ENCODE measurements at places on chromosomes 4 and X. TPM values are rescaled to one million over a fixed set of nuclear protein-coding genes. Genes with fewer than 3 reads are reported as not detected.

GRCh38 chrX:53072418-53073114, 9.6 kb upstream of the TSPYL2 start:
- DNase-seq, result no peak

- no peak for DNase-seq
Measured at GRCh38 chr4:176451443-176451842, 131.7 kb downstream of the SPCS3 start.

- DNase-seq, result no peak
Measured at GRCh38 chr4:119523399-119523798, 105.2 kb downstream of the PDE5A start.

DNA sequence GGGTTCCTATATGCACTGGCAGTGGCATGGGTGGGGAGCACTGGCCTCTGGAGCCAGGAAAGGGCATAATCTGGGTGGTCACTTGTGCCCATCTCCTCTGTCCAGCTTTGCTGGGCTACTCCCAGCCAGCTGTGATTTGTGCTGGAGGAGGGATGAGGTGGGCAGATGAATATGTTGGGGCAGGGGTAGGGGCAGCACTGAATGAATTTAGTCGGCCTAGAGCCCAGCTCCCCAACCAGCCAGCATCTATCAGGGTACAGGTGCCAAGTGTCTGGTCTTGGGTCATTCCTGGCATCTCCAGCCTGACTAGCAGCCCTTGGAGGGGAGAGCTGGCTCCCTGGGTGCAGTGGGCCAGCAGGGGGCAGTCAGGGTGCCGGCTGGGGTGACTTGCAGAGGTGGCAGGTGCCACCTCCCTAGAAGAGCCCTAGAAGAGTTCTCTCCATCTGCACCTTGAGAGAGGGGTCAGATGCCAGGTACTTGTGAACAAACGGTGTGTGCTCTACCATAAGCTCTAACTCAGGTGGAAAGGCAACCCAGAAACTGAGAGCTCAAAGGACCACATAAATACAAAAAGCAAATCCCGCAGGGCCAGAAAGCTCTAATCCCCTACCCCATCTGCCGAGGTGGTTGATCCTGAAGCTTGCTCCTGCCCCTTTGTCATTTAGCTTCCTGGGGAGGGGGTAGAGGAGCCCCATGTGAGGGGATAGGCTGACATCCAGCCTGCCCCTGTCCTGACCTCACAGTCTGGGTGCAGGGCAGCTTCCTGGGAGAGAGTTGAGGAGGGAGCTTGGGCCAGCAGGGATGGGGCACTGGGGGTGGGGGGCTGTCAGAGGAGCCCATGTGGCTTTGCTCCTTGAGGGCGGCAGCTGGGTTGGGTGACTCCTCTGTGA, 2.2 kb downstream of the SORCS2 start:
- peak; percentile 39 for DNase-seq

DNA sequence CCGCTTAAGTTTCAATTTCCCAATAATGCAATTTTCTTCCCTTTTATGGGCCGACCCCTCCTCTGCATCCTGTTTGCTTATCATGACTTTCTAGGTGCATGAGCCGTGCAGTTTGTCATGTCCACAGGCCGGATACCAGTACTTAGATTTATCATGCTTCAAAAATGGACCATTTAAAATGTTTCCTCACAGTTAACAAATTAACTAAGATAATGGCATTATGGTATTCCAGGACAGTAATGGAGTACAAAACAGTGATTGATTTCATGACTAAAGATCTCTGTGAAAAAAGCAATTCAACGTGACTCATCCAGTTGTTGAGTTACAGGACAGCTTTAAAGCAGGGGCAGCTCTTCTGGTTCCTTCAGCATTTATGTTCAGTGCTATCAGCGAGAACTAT, 23.0 kb downstream of the SNX25 start:
- no peak for DNase-seq

DNA sequence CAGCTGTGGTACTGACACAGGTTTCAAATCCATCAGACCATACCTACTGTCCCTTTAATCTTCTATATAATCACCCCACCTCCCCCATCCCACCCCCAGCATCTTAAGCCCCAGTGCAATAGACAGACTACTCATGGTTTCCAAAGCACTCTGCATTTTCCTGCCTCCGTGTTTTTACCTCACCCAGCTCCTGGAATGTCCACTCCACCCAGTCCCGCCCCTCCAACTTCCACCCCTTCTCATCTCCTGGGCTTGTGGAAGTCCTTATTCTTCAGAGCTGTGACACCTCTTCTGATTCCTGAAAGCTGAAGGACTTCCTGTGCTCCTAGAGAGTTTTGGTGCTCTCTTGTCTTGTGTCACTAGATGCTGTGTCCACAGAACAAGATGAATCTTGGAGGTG, 94.3 kb downstream of the EFNB1 start:
- no peak for DNase-seq

DNA sequence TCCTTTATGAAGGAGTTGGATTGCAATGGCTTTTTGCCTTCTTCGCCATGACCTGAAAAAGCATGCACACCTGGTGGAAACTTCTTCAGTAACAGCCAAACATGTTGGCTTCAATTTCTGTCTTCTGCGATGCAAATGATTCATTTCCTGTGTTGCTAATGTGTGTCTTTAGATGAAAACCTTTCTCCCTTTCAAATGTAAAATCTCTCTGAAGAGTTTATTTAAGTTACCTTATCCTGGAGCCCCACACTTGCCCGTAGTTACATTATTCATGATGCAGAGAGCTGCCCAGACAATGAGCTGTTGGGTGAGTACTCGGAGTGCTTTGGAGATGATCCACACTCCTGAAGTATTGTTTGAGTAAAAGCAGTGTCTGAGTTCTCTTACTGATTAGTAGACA, 1100.9 kb downstream of the RPA4 start:
- no peak for DNase-seq

GRCh38 chr4:144289667-144290428, 149.3 kb upstream of the GYPA start:
- DNase-seq, result no peak

GRCh38 chrX:153687121-153688039, at the start of gene SLC6A8:
SLC6A8 (plus strand) TSS chrX:153687926; CDS start chrX:153688575, 649 bp downstream.
- peak; percentile 78 for DNase-seq

- no peak for DNase-seq
Measured at GRCh38 chrX:136259543-136259942, 8.3 kb upstream of the MAP7D3 start.

DNA sequence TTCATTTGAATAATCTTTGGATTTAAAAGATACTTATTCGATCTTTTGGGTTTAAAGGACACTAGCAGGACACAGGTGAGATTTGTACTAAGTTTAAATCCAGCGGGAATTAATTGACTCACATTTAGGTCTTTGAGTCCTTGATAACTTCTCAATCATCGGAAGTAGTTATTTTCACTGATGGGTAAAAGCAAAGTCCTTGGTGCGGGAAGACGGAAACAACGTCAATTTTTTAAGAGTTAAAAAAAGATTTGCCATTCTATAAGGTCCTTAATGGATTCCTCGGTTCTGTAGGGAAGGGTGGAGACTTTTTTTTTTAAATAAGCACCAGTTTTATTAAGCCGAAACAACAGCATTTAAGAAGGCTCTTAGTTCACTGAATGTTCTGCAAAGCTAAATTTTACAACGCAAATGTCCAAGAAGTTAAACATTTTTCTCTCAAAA, 2.9 kb downstream of the TMSB4X start:
- DNase-seq, result no peak

GRCh38 chr4:177256950-177257349, 52.7 kb upstream of the NEIL3 start:
- no peak for DNase-seq

The LRCH2 gene
- total RNA-seq, result 16.5 TPM

The RAI2 gene
- 36.8 TPM for total RNA-seq

The SLC9B1 gene
- 0.59 TPM for total RNA-seq

The ATP10D gene
- 32.1 TPM for total RNA-seq

The CXCL3 gene
- 2.5 TPM for total RNA-seq

The ARHGAP36 gene
- 0.55 TPM for total RNA-seq

The HDX gene
- total RNA-seq, result 5.0 TPM

The REELD1 gene
- total RNA-seq, result not detected

The SCLT1 gene
- total RNA-seq, result 47.5 TPM

The SORCS2 gene
- total RNA-seq, result 0.59 TPM

The TBC1D14 gene
- total RNA-seq, result 20.9 TPM
